A673 (cell line): ENCODE measurements at places on chromosomes 16 and 17.

DNA sequence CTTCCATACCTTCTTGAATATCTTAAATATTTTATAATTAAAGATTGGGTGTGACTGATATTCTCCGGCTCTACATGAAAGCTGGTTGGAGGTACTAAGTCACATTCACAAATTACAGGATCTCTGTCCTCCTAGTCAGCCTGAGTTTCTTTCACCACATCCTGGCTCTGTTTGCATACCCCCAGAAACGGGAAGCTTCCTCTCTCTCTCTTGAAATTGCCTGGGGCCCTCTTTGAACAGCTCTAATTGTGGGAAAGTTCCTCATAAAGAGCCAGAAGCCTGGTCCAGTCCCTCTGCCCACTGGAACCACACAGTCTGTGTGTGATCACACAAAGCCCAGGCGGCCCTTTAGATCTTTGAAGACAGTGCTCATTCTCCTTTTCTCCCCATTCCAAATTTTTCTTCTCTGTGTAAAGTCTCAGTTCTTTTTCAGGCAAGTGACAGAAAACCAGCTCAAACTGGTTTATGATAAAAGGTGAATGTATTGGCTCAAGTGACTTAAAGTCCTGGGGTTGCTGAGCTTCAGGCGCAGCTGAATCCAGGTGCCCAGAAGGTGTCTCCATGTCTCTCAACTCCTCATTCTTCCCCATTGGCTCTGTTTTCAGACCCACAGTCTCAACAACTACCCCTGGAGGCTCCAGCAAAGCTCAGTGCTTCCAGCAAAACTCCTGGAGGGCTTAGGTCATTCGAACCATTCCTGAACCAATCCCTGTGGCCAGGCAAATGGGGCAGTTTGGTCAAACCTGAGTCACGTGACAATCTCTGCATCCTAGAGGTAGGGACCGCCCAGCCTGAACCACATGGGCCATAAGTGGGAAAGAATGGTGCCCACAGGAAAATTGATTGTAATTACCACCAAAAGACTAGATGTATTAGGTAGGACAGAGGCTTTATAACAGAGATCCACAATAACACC is 8.5 kb upstream of the RAI1 start:
- H3K27me3 ChIP-seq: no peaks in the 10 kb centered on the region
- H3K36me3 ChIP-seq: no peaks in the 10 kb centered on the region
- no peaks in the 10 kb centered on the region for H3K4me1 ChIP-seq
- no peak overlapping the region for H3K27ac ChIP-seq

DNA sequence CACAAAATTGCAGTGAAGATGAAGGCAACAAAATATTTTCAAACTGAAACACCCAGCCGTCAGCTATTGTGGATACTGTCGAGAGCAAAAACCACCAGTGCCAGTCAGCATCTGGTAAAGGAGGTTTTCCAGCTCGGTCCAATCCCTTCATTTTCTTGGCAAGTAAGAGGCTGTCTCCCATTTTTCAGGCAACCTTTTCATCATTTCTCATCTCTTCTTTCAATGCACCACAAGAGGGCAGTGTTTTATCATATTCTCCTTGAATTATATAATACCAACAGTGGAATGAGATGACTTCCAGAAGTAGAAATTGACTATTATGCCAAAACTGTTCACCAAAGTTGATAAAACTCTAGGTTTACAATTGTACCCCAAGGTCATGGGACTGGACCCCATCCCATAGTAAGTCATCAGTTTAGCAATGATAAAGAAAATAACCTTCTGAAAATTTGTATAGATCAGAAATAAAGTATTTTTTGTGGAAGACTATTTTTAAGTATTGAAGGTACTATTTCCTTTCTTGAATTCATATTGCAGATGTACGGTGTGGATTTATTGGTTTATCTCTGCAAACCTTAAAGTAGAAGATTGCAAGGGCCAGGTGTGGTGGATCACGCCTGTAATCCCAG is 16.8 kb downstream of the NQO1 start:
- peak; percentile 81 for DNase-seq
- no peaks in the 10 kb centered on the region for H3K27me3 ChIP-seq
- peaks cover 14% of the 10 kb centered on the region for H3K36me3 ChIP-seq
- no peak overlapping the region for H3K27ac ChIP-seq
- no peak overlapping the region for H3K4me3 ChIP-seq
- no peaks in the 10 kb centered on the region for H3K4me1 ChIP-seq

DNA sequence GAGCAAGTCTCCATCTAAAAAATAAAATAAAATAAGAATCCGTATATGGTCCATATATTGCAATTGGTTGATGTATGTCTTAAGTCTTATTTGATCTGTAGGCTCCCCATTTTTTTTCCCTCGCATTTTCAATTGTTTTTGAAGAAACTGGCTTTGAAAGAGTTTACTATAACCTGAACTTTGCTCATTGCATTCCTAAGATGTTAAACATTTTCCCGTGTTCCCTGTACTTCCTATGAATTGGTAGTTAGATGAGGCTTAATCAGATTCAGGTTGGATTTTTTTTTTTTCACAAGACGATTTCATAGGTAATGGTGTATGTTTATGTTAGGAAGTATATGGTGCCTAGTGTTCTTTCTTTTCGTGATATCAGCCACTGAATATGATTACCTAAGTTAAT is 3.3 kb downstream of the LRRC36 start:
- H3K4me3 ChIP-seq: no peak overlapping the region
- H3K27ac ChIP-seq: no peak overlapping the region
- H3K4me1 ChIP-seq: no peaks in the 10 kb centered on the region
- H3K27me3 ChIP-seq: peaks cover under 1% of the 10 kb centered on the region
- H3K36me3 ChIP-seq: no peaks in the 10 kb centered on the region
- DNase-seq: no peak

DNA sequence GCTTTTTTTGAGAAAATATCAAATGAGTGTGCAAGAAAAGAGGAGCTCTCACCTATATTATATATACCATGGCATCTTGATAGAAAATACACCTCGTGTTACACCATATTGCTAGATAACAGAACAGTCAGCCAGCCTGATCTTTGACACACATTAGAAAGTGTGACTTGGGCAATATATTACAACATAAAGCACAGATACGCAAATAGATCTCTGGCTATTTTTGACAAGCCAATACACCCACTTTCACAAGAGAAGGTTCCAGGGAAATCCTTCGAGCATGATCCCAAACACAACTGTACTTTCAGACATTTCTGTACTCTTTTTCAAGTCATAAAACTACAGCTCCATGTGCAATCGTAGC is 9.4 kb downstream of the GGA2 start:
- DNase-seq: no peak
- H3K4me3 ChIP-seq: no peak overlapping the region
- no peaks in the 10 kb centered on the region for H3K27me3 ChIP-seq
- peaks cover 20% of the 10 kb centered on the region for H3K4me1 ChIP-seq
